ENCODE measurements at places on chromosomes 13 and 19.

DNA sequence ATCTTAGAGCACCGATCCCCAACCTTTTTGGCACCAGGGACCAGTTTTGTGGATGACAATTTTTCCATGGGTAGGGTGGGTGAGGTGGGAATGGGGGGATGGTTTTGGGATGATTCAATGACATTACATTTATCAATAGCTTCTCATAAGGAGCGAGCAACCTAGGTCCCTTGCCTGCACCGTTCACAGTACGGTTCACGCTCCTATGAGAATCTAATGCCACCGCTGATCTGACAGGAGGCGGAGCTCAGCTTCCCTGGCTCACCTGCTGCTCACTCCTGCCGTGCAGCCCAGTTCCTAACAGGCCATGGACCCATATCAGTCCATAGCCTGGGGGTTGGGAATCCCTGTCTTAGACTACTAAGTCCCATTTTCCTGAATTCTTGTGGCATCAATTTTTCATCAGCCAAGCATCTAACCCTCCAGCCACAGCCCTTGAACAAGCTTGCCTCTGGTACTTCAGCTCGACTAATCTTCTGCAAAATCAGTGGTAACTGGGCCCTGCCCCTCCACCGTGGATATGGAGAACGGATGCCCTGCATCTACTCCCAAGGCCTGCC, 37.0 kb upstream of the MAP3K10 start:
- no peak for DNase-seq

- no peak for DNase-seq
Measured at GRCh38 chr13:25525884-25526283, 154.1 kb downstream of the ATP8A2 start.

DNA sequence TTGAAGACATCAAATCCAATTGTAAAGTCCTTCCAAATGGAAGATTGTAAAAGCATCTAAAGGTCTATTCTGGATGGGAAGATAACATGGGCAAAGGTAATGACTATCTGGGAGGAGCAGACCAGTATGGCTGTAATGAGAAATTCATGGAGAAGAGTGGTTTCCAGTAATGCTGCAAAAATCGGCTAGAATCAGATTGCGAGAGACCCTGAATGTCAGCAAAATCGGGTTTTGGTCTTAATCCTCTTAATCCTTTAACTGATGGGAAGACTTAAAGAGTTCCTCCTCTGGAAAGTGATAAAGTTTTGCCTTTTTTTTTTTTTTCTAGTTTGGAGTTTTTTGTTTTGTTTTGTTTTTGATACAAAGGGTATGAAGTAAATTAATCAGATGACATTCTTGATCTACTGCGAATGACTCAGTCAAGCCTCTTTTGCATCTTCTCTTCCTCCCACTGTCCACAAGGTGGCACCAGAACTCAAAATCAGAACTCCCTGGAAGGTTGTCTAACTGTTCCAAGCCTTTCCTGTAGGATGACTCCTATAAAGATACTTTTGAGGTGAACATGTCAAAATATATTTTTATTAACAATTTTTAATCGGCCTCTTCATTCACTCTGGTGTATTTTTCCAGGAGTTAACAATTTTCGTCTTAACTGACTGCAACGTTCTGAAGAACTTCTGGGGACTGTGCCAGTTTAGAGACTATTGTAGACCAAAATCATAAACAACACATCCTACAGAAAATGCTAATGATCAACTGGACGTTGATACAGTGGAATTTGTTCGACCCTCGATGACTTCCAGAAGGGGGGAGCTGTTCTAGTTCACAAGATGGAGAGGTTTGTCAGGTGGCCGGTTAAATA, 213.3 kb upstream of the MIR17HG start:
- DNase-seq, result peak; percentile 19

DNA sequence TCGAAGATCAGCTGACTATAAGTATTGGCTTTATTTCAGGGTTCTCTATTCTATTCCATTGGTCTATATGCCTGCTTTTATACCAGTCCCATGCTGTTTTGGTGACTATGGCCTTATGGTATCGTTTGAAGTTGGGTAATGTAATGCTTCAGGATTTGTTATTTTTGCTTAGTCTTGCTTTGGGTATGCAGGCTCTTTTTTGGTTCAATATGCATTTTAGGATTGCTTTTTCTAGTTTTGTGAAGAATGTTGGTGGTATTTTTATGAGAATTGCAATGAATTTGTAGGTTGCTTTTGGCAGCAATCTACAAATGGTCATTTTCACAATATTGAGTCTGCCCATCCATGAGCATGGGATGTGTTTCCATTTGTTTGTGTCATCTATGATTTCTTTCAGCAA, 951.9 kb upstream of the SLITRK1 start:
- DNase-seq, result no peak

- no peak for DNase-seq
Measured at GRCh38 chr13:49855930-49856329, 63.4 kb upstream of the KPNA3 start.

- peak; percentile 52 for DNase-seq
Measured at GRCh38 chr19:13788991-13789390, 6.3 kb upstream of the ZSWIM4 start.

- DNase-seq, result no peak
Measured at GRCh38 chr13:73859841-73860240, 274.4 kb downstream of the KLF12 start.

DNA sequence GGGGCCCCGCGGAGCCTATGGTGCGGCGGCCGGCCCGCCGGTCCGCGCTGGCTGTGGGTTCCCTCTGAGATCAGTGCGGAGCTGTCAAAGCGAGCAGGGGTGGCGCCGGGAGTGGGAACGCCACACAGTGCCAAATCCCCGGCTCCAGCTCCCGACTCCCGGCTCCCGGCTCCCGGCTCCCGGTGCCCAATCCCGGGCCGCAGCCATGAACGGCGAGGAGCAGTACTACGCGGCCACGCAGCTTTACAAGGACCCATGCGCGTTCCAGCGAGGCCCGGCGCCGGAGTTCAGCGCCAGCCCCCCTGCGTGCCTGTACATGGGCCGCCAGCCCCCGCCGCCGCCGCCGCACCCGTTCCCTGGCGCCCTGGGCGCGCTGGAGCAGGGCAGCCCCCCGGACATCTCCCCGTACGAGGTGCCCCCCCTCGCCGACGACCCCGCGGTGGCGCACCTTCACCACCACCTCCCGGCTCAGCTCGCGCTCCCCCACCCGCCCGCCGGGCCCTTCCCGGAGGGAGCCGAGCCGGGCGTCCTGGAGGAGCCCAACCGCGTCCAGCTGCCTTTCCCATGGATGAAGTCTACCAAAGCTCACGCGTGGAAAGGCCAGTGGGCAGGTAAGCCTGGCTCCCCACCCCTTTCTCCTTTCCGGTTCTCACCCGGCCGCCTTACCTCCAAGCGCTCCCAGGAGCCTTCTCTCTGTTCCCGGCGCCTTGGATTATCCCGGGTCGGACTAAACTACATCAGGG, at the start of gene PDX1:
Gene PDX1, plus strand, starts transcription at position 67 of the 743 bp plus-strand sequence. Its CDS starts 139 bp downstream, at position 206.
- DNase-seq, result no peak

DNA sequence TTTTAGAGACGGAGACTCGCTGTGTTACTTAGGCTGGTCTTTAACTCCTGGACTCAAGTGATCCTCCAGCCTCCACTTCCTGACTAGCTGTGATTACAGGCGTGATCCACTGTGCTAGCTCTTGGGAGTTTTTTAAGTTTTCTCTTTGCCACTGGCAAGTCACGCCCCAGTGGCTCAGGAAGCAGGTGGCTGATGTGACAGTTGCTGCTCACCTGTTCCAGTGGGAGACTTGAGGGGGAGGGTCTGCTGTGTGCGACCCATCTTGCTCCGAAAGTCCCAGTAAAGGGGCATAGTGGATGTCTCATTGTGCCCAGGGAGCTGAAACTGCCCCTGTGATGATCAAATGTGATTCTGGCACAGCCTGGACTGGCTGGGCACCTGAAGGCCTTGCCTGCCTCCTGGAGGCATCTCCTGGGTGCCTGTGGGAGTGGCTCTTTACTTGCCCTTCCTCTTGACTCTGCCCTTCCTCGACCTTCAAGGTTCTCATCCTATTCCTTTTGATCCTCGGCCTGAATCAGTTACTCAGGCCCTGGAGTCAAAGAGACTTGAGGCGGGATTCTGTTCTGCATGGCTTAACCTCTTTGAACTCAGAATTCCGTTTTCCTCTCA, 7.8 kb downstream of the SMARCA4 start:
- peak; percentile 7 for DNase-seq

DNA sequence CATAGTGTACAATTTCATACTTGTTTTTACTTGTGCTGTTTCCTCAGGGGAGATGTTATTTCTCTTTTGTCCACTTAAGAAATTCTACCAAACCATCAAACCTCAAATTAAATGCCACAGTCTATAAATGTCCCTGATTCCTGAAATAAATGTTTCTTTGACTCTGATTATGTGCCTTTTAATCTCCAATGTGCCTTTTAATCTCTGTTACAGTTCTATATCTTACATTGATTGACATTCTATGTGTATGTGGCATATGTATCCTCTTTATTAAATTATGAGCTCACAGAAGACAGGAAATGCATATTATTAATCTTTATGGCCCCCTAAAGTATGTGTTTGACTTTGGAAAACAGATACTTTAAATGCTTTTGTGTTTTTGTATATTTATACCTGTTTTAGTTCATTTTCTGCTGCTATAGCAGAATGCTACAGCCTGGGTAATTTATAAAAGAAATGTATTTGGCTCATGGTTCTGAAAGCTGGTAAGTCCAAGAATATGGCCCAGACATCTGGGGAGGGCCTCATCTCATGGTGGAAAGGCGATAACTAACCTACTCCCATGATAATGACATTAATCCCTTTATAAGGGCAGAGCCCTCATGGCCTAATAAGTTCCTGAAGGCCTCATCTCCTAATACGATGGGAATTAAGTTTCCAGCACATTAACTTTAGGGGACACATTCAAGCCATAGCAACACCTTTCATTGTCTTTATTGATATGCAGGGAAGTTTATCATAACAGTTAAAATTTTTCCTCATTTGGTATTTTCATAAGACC, 403.9 kb downstream of the LIG4 start:
- no peak for DNase-seq

DNA sequence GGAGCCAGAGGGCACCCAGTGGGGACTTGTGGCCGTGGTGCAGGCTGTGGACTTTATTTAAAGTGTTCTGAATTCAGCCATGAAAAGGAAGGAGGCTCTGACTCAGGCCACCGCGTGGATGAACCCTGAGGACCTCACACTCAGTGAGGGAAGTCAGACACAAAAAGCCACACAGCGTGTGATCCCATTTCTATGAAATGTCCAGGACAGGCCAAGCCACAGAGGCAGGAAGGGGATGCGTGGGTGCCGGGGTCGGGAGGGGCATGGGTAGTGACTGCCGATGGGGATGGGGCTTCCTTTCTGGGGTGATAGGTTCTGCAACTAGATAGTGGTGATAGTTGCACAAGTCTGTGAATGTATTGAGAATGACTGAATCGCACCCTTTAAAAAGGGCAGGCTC, 8.7 kb upstream of the ZBTB7A start:
- DNase-seq, result no peak

DNA sequence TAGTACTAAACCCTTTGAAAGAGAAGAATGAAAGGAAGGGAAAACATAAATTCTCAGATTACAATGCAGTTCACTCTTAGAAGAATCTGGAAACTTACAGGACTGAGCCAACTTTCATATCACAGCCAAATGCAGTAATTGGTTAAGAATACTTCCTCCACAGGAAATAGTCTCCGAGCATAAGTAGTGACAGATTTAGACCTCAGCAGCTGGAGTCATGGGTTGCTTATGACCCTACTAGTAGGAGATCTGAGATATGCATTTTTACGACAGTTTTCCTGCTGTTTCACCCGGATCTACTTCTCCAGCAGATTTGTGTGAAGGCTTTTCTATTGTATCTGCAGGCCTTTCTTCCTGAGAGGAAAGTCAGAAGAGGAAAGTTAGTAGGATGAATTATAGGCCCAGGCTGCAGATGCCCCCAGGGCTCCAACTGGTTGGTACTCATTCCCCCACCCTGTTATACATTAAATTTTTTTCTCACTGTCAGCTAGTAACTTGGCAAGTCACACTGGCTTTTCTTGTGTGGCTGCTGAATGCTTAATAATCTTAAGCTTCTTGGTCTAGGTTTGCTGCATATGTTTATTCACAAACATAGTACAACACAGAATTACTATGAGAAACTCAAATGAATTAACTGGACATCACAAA, 1241.5 kb upstream of the MIR17HG start:
- DNase-seq, result no peak

GRCh38 chr19:17931532-17932191, 1.2 kb upstream of the CCDC124 start:
- DNase-seq, result no peak

- no peak for DNase-seq
Measured at GRCh38 chr19:29526730-29527499, 1.1 kb downstream of the VSTM2B start.
